Esophagus squamous epithelium (tissue), 5 donors: ENCODE measurements at places on chromosomes 3 and 15. TPM values are rescaled to one million over a fixed set of nuclear protein-coding genes. Genes with fewer than 3 reads are reported as not detected.

Gene HTR3E
- not detected for total RNA-seq

- DNase-seq = no peak
Observed at GRCh38 chr3:11661052-11661656, 17.4 kb upstream of the VGLL4 start.

GRCh38 chr15:84734794-84735479 lies 13.5 kb upstream of the ZNF592 start:
- peak; percentile 22 for DNase-seq

GRCh38 chr3:73148682-73149081 lies 87.2 kb downstream of the EBLN2 start:
- no peak for DNase-seq

GRCh38 chr3:134543113-134543512 lies 57.3 kb downstream of the CEP63 start:
- no peak for DNase-seq

DNA sequence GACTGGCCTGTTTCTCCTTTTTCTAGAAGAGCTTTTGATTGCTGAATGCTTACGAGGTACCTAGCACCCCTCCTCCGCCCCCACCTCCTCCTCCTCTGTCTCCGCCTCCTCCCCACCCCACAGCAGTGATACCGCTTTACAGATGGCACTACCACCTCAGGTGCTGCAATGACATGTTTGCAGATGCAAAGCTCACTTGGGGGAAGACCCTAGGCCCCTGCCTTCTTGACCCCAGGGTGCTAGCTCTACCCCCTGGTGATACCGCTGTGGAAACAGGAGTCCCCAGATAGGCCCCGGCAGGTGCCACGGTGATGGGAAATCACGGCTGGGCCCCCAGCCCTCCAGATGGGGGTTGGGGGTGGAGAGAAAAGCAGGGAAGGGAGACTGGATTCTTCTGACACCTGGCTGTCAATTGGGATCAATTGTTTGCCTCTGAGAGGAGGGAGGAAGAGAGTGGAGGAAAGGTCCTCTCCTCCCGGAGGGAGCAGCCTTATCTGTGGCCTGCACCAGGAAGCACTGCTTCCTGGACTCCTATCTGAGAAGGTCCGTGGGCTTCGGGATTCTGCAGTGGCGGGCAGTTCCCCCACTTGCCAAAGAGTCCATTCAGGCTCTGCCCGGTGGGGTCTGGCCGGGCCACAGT lies 37.6 kb downstream of the DNASE1L3 start:
- no peak for DNase-seq
